CD4-positive, alpha-beta T cell treated with Interleukin-15 for 4 hours (primary cell): ENCODE measurements at places on chromosomes 1 and 21.

GRCh38 chr1:25906644-25907300 is 553 bp upstream of the STMN1 start:
- peak; percentile 6 for DNase-seq

DNA sequence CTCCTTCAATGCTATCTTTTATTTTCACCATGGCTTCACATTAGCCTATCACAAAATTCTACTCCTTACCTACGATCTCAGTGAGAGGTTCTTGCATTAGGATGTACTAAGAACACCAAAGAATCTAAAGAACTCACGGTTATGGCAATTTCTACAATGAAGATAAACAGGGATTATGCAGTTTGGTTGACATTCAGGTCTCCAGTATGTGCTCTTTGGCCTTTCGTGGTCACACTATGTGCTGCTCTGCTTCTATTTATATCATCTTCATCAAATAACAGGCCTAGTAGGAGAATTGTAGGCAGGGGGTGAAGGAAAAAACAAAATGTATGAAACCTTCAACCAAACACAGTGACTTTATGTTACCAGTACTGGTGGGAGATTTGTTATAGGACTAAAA is 194.0 kb upstream of the SAMSN1 start:
- no peak for DNase-seq

GRCh38 chr1:56803561-56804156 is 15.5 kb downstream of the FYB2 start:
- DNase-seq = no peak

GRCh38 chr1:83029050-83029449 is 969.9 kb downstream of the TTLL7 start:
- DNase-seq = no peak
